Breast epithelium (tissue), 4 donors: ENCODE measurements at places on chromosomes 4 and X. TPM values are rescaled to one million over a fixed set of nuclear protein-coding genes. Genes with fewer than 3 reads are reported as not detected.

DNA sequence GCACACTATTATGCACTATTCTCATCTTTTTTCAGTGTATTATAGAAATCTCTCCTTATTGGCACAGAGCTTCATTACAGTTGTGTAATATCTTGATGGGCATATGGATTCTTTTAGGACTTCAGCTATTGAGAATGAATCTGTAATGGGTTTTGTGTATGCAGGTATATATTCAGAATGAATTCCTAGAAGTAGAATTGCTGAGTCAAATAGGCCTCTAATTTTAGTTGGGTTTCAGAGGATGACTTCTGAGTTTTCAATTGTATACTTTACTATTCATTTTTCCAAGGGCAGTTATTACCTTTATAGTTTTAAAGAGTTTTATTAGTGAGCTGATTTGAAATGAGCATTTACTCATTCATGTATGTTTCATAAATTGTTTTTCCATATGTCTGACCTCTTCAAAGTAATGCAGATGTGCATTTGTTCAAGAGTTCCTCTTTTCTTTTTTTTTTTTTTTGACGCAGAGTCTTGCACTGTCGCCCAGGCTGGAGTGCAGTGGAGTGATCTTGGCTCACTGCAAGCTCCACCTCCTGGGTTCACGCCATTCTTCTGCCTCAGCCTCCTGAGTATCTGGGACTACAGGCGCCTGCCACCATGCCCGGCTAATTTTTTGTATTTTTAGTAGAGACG lies 19.5 kb downstream of the CASP6 start:
- no peak for DNase-seq

GRCh38 chrX:84197550-84197949 lies 9.6 kb upstream of the RPS6KA6 start:
- DNase-seq, result no peak

Gene PASD1
- not detected for total RNA-seq

Gene HSPA4L
- 14.5 TPM for total RNA-seq

Gene CXorf38
- total RNA-seq, result 16.8 TPM
